ENCODE measurements at places on chromosomes 7 and 10. TPM values are rescaled to one million over a fixed set of nuclear protein-coding genes. Genes with fewer than 3 reads are reported as not detected.

CLEC2L gene
- not detected for total RNA-seq

DNA sequence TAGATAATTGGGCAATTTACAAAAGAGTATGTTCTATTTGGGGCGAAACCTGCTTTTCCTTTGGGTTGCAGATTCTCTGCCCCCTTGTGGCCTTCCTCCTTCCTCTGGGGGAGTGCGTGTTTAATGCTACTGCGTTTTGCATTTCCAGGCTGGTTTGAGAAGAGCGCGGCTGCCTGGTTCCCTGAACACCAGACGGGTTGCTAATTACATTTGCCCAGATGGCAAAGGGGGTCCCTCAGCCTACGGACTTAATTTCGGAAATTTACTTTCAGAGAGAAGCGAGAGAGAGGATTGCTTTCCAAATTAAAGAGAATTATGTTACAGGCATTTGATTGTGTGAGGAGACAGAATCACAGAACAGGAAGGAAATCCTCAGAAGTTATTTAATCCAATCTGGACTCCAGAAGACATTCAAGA, 91.9 kb upstream of the JAZF1 start:
- no peak overlapping the region for H3K4me3 ChIP-seq
- no peak overlapping the region for H3K27ac ChIP-seq
- H3K4me1 ChIP-seq: peaks cover 10% of the 10 kb centered on the region
- DNase-seq: peak; percentile 51
- no peaks in the 10 kb centered on the region for H3K36me3 ChIP-seq

DNA sequence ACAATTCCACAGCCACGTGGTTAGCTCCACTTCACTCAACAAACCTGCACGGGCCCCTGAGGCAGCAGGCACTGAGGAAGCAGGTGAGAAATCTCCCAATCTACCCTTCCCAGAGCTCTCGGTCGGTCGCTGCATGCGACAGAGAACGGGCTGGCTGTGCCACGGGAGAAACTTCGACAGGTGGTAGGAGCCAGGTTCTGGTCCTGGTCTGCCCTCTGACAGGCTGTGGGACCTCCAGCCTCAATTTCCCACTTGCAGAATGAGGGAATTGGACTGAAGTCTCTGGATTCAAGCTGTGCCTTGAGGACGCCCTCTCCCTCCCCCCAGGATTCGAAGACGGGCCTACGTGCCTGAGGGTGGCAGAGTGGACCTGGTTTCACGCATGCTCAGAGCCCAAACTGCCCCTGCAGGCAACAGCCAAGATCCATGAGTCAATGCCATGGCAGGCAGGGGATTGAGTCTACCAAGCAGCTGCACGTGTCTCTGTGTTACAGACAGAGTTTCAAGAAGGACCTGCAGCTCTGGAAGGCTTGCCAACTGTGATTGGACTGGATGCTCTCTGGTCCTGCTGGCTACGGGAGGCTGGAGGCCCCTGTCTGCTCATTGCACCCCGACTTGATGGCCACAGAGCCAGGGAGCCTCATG, 215.0 kb downstream of the USP6NL start:
- no peak overlapping the region for H3K27ac ChIP-seq
- DNase-seq: no peak
- no peaks in the 10 kb centered on the region for H3K36me3 ChIP-seq
- H3K4me3 ChIP-seq: no peak overlapping the region
- peaks cover 15% of the 10 kb centered on the region for H3K4me1 ChIP-seq

DNA sequence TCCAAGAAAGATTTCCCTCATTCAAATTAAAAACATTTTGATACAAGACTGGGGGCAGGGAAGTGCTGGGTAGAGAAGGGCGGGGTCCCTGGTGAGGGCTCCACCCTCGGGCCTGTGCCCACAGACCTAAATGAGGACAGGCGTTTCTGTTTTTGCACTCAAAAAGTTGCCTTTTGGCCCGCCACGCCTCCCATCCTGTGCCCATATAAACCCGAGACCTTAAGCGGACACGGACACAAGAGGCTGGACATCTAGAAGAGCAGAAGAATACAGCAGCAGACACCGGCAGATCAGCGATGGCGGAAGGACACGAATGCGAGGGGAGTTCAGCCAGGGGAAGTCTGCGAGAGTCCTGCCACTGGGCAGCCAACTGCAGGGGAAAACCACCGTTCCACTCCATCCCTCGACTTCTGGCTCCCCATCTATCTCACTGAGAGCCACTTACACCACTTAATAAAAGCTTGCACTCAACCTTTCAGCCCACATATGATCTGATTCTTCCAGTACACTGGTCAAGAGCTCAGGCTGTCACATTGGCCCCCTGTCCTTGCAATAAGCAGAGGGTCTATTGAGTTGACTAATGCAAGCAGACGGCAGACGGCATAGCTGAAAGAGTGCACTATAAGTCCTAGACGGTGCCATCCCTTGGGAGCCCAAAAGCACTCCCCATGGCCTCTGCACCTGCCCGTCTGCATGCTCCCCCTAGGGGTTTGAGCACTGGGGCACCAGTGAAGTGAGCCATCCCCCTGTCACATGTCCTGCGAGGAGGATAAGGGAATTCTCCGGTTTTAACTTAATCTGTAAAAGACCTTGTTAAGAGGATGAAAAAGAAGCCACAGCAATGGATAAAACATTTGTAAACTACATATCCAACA, 181.8 kb upstream of the PRSS1 start:
- no peak overlapping the region for H3K4me3 ChIP-seq
- DNase-seq: no peak
- peaks cover 6% of the 10 kb centered on the region for H3K4me1 ChIP-seq
- no peak overlapping the region for H3K27ac ChIP-seq
- H3K36me3 ChIP-seq: no peaks in the 10 kb centered on the region

DNA sequence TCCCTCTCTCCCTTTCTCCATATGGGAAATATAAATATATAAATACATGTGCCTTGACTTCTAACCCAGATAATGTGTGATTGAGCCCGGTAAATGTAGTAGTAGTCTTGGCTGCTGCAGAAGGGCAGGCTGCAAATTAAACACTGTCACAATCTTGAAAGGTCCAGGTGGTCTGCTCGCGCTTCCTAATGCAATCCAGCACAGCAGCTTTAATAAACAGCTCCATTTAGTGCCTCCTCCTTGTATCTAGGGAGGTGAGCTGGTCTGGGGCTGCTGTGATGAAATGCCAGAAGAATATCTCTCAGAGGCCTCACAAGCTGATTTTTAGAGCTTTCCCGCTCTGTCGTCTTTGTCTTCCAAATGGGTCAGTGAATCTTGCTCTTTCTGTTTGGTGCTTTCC, 782 bp downstream of the POU6F2 start:
- H3K27me3 ChIP-seq: peaks cover 39% of the 10 kb centered on the region
- H3K36me3 ChIP-seq: no peaks in the 10 kb centered on the region
- no peak for DNase-seq
- H3K4me1 ChIP-seq: no peaks in the 10 kb centered on the region

CXCL12 gene
- not detected for total RNA-seq

GRCh38 chr7:19091550-19092200, 25.8 kb downstream of the TWIST1 start:
- no peak overlapping the region for H3K27ac ChIP-seq
- no peak overlapping the region for H3K4me3 ChIP-seq
- no peaks in the 10 kb centered on the region for H3K4me1 ChIP-seq
- H3K36me3 ChIP-seq: no peaks in the 10 kb centered on the region
- no peaks in the 10 kb centered on the region for H3K27me3 ChIP-seq
- no peak for DNase-seq

DNA sequence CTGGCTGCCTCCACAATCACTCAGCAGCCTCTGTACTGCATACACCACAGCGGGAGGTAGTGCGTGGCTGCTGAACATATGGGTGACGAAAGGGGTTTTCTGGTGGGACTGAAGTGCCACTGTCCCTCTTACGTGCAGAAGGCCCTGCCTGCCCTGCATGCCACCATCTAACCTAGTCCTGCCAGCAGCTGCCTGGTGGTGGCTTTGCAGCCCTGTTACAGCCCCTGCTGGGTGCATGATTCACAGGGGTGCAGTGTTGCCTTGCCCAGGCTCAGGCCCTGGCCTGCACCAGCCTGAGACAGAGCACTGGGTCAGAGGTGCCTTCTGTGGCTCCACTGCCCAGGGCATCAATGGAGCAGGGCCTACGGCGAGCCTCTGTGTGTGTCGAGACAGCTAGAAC, 50.1 kb downstream of the SYPL1 start:
- peaks cover 22% of the 10 kb centered on the region for H3K4me1 ChIP-seq
- DNase-seq: no peak
- H3K27ac ChIP-seq: no peak overlapping the region
- no peaks in the 10 kb centered on the region for H3K36me3 ChIP-seq
- no peaks in the 10 kb centered on the region for H3K27me3 ChIP-seq

GRCh38 chr10:132204781-132205473, 18.2 kb downstream of the DPYSL4 start:
- H3K4me3 ChIP-seq: no peak overlapping the region
- H3K27me3 ChIP-seq: no peaks in the 10 kb centered on the region
- H3K27ac ChIP-seq: no peak overlapping the region
- no peaks in the 10 kb centered on the region for H3K4me1 ChIP-seq
- no peak for DNase-seq
